ENCODE measurements at places on chromosomes 7 and 10.

GRCh38 chr7:961546-962400 lies 7.3 kb upstream of the ADAP1 start:
- DNase-seq, result no peak

- no peak for DNase-seq
These were observed 27.0 kb downstream of the LMOD2 start for GRCh38 chr7:123682690-123683089.

GRCh38 chr10:71978476-71978875 lies 14.3 kb downstream of the CHST3 start:
- DNase-seq, result no peak

GRCh38 chr10:100328198-100328597 lies 1.8 kb downstream of the PKD2L1 start:
- no peak for DNase-seq

GRCh38 chr10:50470798-50471582 lies 152.8 kb downstream of the SGMS1 start:
- no peak for DNase-seq

Measured in stimulated activated CD8-positive, alpha-beta memory T cell treated with anti-CD3 and anti-CD28 coated beads, Interleukin-7, amount 100 ng/mL, for 1 hour (primary cell).